ENCODE measurements at places on chromosomes 5 and 9.

GRCh38 chr5:108728566-108729241 is 19.0 kb upstream of the FER start:
- no peak for DNase-seq

DNA sequence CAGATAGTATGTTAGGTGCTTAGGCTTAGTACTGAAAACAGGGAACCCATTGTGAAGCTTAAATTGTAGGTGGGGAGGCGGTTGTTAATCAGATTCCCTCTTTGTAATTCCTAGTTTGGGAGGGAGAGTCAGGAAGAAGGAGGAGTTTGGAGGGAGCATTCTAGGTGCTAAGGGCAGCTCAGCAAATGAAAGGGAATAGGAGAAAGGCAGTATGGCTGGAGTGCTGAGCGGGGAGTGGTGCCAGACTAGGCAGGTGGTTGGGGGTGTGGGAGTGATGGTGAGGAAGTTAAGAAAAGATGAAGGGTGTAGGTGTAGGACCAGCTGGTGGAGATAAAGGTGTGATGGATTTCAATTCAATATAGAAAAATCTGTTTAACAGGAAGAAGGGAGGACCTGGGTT is 11.1 kb upstream of the GARNL3 start:
- no peak for DNase-seq

DNA sequence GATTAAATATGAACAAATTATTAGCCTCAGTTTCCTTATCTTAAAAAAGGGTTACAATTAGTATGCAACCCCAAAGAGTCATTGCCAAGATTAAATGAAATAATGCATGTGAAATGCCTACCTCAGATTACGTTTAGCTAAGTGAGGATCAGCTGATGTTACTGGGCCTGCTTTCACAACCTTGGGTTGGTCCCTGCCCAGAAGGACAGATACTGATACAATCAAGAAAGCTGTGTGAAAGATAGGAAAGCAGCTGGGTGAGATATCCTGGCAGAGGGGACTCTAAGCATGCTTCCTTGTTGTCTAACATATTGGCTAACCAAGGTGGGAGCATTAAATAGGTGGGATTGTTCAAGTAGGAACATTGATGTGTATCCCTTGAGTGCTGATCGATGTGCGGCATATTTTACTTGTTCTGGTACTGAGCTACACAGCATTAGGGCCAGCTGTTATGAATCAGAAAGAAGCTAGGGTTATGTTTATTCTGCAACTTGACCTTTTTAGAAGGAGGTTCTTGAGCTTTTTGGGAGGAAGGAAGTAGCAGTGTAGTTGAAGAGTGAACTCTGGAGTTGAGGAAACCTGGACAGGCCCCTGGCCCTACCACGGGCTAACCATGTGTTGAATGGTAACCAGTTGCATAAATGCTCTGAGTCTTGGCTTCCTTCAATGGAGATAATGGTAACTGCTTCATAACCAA is 28.9 kb downstream of the SNX24 start:
- no peak for DNase-seq

GRCh38 chr5:110752953-110753352 is 14.1 kb downstream of the SLC25A46 start:
- DNase-seq: no peak

GRCh38 chr5:9715891-9716335 is 85.8 kb upstream of the TAS2R1 start:
- no peak for DNase-seq

DNA sequence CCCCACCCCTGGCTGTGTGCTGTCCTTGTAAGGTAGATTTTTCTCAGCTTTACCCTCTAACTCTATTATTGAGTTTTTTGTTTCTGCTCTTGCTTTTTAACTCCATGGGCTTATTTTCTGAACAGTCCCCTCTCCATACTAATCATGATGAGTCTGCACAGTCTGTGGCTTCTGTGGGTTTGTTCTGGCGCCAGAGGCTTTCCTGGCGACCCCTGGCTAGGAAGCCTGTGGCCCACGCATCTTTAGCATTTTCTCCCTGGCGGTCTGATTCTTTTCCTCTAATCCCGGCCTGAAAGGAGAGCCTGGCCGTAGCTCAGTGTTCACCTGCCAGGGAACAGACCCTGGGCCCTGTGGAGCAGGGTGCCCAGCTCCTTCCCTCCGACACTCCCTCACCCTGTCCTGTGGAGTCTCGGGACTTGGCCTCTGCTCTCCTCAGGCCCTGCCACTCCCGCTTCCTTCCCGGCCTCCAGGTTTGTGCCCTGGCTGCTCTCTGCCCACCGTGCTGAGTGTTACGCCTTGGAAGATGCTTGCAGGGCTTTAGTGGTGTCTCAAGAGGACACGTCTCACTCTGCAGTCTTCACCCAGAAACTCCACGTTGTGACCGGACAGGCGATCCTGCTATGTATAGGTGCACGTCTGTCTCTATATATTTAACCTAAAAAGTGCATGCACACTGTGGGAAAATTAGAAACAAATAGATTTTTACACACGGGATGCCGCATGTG is 31.7 kb upstream of the LRRC14B start:
- DNase-seq: no peak

- DNase-seq: no peak
These were observed 99.6 kb downstream of the APBA1 start for GRCh38 chr9:69572611-69573010.

GRCh38 chr5:75279321-75279720 is 42.6 kb upstream of the ANKRD31 start:
- DNase-seq: no peak

GRCh38 chr9:127489471-127490115 is 38.3 kb downstream of the LRSAM1 start:
- DNase-seq: no peak

DNA sequence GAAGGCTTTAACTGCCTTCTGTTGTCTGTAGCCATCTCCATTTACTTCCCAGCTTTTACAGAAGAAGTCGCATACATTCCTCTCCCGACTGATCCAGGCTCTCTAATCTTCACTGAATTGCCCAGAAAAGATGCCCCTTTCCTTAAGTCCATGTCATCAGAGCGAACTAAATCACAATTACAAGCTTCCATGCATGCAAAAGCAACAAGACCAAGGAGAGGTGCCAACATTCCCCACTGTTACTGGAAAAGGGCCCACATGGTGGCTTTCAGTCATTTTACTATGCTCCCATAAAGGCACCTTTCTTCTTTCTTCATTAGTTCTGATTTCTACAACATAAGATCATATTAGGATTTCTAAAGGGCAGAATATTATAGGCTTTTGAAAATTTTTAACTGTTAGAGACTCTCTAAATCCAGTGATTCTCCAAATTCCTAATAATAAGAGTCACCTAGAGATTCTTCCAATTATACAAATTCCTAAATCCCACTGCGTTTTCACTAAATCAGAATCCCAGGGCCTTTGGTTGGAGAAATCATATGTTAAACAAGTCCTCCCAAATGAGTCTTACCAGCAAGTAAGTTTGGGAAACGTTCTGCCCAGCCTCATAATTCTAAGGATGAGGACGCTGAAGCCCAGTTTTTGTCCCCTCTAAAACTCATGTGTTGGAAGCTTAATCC is 17.0 kb upstream of the ZFR start:
- DNase-seq: no peak

DNA sequence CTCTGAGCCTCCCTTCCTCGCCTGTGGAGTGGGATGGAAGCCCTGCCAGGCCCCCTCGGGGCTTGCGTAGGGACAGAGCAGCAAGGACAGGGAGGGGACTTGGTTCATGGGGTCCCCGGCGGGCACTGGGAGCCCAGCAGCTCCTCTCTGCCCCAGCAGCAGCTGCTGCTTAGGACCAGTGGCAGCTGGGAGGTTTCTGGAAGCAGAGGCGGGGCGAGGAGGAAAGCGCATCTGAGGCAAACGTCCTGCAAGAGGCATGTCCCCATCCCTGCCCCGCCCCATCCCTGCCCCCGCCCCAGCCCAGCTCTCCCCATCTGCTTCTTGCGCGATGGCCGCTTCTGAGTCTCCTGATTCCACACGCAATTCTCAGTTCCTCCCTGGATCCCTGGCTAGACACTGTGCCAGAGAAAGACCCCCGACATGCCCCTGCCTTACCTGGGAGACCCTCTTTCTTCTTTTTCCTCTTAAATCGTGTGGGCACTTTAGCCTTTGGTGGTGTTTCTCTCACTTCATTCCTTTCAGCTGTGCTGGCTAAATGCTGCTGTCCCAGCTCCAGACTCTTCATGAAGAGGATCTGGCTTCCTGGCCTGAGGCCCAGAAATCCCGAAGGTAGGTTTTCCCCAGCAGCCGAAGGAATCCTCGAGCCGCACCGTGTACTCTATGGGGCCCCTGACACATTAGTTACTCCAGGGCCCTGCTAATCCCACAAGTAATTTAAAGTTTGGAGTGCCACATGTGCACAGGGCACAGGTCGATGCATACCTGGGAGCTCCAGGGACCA is 4.4 kb upstream of the OR2S2 start:
- peak; percentile 0 for DNase-seq

DNA sequence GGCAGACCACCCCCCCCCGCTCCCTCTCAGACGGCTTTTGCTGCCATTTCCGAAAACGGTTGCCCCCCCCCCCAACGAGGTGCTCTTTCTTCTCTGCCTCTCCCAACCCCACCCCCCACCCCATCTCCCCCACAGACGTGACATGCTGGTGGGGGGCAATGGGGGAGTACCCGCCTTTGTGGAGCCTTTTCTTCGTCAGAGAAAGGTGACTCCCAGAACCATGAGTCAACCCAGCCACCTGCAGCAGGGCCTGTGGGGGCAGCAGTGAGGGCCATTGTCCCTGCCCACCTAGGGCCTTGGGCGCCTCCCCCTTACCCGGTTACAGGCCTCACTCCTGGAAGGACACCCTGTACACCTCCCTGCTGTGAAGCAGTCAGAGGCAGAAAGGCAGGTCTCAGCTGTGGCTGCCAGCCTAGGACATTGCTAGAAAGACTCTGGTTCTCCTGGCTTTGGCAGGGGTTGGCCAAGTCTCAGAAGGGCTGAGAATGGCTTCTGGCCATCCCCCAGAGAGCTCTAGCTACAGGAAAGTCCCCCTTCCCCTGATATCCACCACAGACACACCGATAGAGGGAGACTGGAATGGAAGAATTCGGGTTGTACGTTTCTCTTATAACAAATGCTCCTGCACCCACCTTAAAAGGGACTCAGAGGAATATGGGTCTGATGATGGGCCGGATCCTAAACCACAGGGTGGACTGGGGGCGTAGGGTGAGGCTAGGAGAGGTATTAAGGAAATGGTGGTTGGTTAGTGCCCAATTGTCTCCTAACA is 2.2 kb downstream of the DNAJB5 start:
- DNase-seq: no peak

DNA sequence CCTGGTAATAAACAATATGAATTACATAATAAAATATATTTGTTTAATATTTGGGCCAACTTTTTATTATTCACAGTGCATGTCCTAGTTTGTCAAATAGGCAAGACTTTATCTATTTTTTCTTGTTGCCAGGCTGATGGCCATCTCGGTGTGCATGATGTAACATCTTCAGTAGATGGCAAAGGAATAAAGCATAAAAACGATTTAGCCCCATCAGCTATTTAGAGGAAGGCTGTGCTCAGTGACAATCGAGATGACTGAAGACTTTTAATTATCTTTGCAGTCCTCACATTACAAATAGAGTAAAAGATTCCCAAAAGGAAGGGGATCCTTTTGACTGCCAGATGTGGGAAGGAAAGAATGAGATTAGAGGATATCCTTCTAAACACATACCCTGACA is 358.5 kb downstream of the PTPRD start:
- no peak for DNase-seq

- DNase-seq: no peak
These were observed 132.5 kb downstream of the HSD17B3 start for GRCh38 chr9:96169484-96169883.

- DNase-seq: peak; percentile 58
These were observed 12.2 kb upstream of the ALDH1B1 start for GRCh38 chr9:38380230-38380871.

- no peak for DNase-seq
These were observed 14.5 kb upstream of the ROPN1L start for GRCh38 chr5:10427201-10427600.

- DNase-seq: no peak
These were observed 21.9 kb downstream of the STXBP1 start for GRCh38 chr9:127634021-127634420.

DNA sequence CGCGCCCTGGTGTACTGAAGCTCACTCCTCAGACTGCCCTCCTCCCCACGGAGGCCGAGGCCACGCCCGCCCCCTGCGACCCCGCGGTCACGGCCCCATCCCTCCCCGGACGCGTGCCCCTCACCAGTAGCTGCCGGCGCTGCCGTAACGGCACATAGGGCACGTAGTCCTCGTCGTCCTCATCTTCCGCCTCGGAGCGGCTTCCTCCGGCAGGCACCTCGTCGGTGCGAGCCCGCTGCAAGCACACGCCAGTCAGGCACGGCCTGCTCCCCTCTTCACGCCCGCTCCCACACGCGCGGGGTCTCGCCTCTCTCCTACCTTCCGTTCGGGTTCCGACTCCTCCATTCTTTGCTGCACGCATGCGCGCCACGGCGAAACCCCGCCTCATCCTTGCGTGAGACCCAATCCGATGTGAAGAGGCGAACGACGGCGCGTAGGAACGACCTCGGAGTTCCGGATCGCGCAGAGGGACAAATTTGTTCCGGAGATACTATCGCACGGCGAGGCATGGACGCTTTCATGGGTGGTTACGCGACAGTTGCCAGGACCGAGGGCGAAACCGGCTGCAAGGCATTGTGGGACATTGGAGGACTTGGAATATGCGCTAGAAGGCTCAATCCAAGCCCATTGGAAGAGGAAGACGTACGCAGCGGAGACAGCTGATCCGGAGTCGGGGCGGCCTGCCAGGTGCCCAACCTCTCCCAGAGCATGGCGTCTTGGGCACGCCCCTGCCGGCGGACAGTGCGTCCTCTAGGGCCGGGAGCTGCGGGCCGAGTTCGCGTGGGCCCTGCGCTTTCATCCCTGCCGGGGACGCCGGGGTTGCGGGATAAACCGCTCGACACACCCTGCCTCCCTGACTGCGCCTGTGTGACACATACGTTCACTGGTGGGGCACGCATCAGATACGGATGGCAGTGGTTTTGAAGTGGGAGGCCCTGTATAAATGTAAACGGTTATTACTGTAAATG is at the start of gene DDX41:
Gene DDX41 (minus strand): TSS at position 361 of the 968 bp plus-strand sequence. CDS start 16 bp downstream, at position 345.
- peak; percentile 97 for DNase-seq

- DNase-seq: no peak
These were observed 42.3 kb upstream of the MOCS2 start for GRCh38 chr5:53151713-53152458.

DNA sequence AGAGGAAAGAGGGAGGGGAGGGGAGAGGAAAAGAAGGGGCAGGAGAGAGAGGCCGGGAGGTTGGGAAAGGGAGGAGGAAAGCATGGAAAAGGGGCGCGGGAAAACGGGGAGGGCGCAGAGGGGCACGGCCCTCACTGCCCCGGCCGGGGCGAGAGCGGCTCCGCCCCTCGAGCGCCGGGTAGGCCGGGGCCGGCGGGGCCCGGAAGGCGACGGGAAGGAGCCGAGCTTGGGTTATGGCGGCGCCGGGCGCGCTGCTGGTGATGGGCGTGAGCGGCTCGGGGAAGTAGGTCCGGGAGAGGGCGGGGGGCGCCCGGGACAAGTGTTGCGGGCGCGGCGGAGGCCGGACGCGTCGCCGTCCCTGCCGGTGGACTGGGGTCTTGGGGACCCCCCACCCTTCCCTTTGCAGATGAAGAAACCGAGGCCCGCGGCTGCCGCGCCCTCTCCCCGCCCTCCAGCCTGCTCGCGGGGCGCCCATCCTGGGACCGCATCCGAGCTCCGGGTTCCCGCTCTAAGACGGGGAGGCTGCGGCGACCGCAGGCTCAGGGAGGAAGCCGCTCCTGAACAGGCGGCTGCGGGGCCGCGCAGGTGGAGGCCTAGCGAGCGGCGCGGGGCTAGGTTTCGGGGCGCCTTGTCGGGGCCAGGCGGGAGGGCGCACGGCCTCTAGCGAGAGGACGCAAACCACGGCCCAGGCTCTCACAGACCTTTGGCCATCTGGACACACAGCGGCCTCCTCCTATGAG is at the start of gene IDNK:
Gene IDNK (plus strand): TSS at position 205 of the 740 bp plus-strand sequence. CDS start 29 bp downstream, at position 234.
- DNase-seq: peak; percentile 79

- DNase-seq: no peak
These were observed 106.5 kb downstream of the GLIS3 start for GRCh38 chr9:4193391-4193790.

GRCh38 chr9:22590336-22591033 is 143.9 kb downstream of the DMRTA1 start:
- no peak for DNase-seq

Data from COR-L47 (cell line).